Muscle of arm (tissue), 14 donors: ENCODE measurements at places on chromosomes 7 and 10. TPM values are rescaled to one million over a fixed set of nuclear protein-coding genes. Genes with fewer than 3 reads are reported as not detected.

GRCh38 chr7:30870821-30871518 lies 40.7 kb upstream of the AQP1 start:
- no peak for DNase-seq

DNA sequence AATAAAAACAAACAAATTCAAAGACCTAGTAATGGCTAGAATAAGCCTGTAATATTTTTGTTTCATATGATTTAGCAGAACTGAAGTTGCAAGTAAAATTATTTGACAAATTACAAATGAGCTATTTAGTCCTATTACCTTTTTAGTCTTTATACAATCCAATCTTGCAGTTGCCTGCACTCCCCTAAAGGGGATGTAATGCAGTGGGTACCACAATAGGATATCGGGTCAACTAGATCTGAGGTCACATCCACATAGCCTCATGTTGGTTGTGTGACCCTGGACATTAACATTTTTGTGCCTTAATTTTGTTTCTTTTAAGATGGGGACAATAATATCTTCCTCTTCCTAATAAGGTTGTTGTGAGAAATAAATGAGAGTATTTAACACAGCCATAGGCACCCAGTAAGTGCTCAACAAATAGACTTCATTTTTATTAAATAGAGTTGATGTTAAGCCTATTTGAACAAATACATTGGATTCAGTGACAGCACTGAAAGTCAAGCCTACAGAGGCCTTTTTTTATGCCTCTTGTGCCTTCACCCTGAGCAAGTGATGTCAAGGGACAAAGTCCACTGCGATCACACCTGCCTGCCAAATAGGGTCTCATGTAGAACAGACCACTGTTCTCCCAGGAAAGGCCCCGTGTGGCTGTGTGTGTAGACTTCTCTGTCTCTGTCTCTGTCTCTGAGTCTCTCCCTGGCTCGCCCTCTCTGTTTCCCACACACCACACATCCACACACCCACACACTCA lies 124.8 kb downstream of the EVX1 start:
- DNase-seq: no peak

DNA sequence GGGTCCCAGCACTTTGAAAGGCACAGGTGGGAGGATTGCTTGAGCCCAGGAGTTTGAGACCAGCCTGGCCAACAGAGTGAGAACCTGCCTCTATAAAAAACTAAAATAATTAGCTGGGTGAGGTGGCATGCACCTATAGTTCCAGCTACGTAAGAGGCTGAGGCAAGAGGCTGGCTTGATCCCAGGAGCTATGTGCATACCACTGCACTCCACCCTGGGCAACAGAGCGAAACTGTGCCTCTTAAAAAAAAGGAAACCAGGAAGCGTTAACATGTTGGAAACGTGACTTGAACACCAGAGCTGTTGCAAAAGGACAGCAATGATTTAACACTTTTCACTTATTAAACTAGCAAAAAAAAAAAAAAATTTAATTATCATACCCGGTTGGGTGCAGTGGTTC lies 12.6 kb downstream of the BAZ1B start:
- DNase-seq: no peak

GRCh38 chr7:133819695-133820094 lies 307.4 kb upstream of the LRGUK start:
- DNase-seq: no peak

DNA sequence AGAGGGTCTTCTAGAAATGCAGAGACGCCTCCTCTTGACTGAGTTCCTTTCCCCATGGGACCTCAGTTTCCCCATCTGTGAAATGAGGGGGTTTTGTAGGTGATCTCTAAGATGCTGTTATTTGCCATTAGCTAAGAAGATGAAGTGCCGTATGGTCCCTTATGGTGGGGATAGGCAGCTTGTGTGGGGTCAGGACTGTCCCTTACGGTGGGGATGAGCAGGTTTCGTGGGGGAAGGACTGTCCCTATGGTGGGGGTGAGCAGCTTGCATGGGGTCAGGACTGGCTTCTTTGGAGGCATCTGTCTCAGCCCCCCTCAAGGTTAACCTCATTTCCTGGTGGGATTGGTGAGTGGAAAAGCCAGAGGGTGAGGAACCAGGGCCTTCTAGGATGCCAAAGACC lies 148.3 kb upstream of the GPR26 start:
- DNase-seq: no peak

DNA sequence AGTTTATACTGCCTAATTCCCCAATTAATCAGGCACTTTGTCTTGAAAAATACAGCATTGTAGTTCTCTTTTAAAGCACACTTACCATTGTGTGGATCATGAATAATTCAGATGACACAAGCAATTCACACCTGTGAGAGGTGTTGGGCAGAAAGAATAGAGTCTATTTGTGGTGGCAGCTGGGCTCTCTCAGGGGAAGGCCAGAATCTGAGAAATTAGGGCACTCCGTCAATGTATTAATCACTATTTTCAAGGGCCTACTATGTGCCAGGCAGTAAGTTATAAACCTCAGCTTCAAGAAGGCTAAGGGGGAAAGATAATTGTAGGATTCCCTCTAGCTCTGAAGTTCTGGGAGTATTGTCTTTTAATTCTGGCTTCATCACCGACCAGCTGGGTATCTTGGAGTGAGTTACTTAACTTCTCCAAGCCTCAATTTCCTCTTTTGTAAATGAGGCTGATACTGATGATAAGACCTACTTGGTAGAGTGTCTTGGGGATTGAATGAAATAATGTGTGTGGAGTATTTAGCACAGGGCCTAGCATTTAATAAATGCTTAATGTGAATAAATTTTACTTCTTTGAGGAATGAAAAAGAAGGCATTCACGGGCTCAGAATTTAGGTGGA lies 2.5 kb downstream of the CHN2 start:
- no peak for DNase-seq

GRCh38 chr10:109835257-109835656 lies 88.1 kb downstream of the XPNPEP1 start:
- DNase-seq: no peak

GRCh38 chr10:24853661-24854060 lies 98.7 kb downstream of the PRTFDC1 start:
- no peak for DNase-seq

- DNase-seq: no peak
These were observed 15.0 kb downstream of the ZNF862 start for GRCh38 chr7:149853157-149853556.

- DNase-seq: no peak
These were observed 179.2 kb downstream of the RELN start for GRCh38 chr7:103810112-103810744.

GRCh38 chr7:117323305-117323850 lies 520 bp upstream of the WNT2 start:
- DNase-seq: no peak

GRCh38 chr7:149027611-149028345 lies 527 bp downstream of the PDIA4 start:
- no peak for DNase-seq

DNA sequence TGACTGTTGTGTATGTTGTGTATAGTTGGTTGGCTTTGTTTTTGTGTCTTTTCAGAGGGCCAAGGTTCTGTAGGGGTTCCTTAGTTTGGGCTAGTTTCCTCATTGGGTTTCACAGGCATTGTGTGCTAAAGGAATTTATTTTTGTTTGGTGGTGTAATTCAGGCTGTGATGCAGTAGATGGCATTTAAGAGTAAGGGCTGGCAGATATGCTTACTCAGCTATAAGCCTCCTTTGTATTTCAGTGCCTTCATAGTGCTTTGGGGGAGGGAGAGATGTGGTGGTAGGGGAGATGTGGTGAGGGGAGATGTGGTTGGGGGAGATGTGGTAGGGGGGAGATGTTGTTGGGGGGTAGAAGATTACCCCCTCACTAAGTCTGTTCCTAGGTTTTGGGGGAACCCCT lies 91.7 kb downstream of the SLC25A40 start:
- DNase-seq: no peak

- no peak for DNase-seq
These were observed 245.1 kb upstream of the AOAH start for GRCh38 chr7:36969376-36969775.

- peak; percentile 88 for DNase-seq
These were observed at the start of gene CLDN12 for GRCh38 chr7:90403174-90404113. Gene CLDN12 (plus strand): TSS chr7:90403461. CDS start chr7:90412677, 9,216 bp downstream.

- DNase-seq: no peak
These were observed 42.7 kb upstream of the RSBN1L start for GRCh38 chr7:77653572-77653971.

DNA sequence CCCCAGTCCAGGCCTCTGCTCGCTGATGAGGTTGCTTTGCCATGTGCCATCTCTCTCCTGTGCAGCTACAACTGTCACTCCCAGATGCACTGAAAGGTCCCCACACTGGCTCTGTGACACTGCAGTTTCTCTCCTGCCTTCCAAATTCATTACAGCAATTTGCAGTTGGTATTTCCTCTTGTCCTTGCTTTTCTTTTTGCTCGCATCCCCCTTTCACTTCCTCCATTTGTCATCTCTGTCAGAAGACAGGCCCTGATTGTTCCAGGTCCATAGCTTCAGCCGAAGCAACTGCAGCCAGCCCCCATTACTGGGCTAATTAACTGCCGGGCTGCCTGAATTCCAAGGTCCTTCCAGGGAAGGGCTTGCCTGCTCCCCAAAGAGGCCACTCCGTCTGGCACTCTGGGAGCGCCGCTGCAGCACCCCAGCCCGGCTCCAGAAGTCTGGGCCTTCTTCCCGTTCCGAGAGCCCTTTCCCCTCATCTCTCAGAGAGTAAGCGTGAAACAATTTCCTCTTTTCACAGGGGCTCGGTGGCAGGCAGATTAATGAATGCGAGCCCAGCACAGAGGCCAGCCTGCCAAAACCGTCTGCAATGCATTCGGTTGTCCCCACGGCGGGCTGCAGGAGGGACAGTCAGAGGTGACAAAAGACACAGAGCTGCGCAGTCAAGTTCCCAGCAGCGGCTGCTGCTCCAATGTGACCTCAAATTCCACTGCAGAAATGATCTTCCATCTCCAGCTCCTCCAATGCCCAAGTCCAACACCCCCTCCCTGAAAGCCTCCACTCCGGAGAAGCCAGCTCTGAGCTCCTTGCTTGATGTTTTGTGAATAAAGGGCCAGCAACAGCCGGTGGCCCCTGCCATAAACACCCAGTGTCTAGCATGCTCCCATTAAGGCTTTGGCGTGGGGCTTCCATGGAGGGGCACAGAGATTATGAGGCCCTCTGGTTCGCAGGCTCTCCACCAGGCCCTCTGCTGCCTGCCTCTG lies 279.4 kb upstream of the HABP2 start:
- DNase-seq: peak; percentile 73

DNA sequence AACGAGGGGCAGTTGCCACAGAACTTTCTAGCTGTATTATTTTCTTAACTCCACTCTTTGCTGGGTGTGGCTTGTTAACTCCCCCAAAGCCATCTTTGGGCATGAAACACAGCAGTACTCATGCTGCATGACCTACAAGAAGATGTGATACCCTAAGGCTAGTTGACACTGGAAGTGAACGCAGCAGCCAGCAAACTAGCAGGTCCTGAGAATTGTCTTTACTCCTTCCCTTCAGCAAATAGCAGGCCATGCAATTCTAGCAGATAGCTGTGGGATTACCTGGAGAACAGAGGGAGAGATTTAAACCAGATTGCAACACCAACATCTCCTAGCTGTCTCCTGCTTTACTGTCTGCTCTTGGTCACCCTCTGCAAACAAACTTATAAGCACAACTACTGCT lies 688.0 kb upstream of the ZWINT start:
- DNase-seq: no peak

DNA sequence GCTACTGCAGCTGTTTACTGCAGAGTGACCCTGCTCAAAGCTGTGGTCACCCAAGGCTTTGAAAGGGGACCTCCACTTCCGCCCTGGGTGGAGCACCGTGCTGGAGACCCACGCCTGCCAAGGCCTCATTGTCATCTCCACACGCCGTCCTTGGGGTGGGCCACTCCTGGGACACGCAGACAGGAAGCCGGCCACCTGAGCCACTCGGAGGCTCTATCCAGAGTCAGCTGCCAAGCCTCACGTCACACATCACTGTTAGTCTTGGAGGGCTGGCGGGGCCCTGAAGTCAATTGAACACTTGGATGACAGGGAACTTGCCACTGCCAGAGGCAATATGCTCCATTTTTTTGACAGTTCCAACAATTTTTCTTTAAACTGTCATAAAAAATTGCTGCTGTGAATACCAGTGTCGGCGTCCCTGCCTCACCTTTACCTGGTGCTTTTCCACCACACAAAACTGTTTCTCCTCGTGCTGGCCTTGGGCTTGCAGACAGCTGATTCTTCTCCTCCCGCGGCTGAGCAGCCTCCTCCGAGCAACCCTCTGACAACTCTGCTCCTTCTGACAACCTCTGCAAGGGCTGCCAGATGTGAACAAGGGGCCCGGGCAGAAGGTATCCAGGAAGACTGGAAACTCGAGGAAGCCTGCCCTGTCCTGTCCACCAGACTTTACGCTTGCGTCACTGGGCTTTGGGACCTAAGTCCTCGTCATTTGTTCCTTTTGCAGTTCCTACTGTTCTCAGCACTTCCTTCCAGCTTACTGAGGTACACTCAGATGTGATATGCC lies 81.9 kb downstream of the EGFR start:
- DNase-seq: peak; percentile 89

GRCh38 chr10:66483966-66484365 lies 441.9 kb upstream of the LRRTM3 start:
- DNase-seq: peak; percentile 22

DNA sequence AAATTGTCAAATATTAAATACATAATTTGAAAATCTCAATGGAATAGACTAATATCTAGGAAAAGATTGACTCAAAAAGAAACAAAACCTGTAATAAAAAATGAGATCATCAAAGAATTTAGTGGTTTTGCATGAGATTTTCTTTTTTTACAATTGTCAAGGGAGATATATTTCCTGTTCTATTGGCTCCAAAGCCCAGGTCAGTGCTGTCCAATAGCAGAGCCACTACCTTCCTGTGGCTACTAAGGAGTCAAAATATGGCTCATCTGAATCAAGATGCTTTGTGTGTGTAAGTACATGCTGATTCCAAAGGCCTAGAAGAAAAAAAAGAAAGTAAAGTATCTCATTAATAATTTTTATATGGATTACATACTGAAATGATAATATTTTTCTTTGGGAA lies 191.9 kb downstream of the C7orf25 start:
- DNase-seq: no peak

DNA sequence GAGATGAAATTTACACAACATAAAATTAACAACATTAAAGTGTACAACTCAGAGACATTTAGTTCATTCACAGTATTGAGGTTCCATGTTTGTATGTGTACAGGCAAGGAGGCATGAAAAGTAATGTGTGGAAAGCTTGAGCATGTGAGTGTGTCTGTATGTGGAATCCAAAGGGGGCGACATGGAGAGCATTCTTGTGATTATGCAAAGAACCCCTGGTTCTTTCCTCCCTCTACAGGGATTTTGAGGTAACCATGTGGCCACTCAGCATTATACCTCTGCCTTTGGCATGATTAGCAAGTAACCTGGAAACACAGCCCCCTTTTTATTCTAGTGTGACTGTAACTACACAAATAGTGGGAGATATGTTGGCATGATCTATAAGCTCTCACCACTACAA lies 21.0 kb downstream of the OR2F1 start:
- no peak for DNase-seq

Gene ATRNL1
- polyA plus RNA-seq: 0.80 TPM

Gene GCK
- 2.1 TPM for polyA plus RNA-seq

Gene NUP42
- polyA plus RNA-seq: 57.9 TPM

Gene TMEM178B
- 0.80 TPM for polyA plus RNA-seq

Gene A1CF
- not detected for polyA plus RNA-seq

Gene VKORC1L1
- polyA plus RNA-seq: 25.7 TPM

Gene AGMO
- 0.41 TPM for polyA plus RNA-seq

Gene FGL2
- 34.2 TPM for polyA plus RNA-seq

Gene LRCH4
- polyA plus RNA-seq: 18.4 TPM

Gene TDRD1
- 0.14 TPM for polyA plus RNA-seq

Gene STK31
- polyA plus RNA-seq: 0.85 TPM

Gene PLEKHS1
- 0.44 TPM for polyA plus RNA-seq

Gene SH2D4B
- not detected for polyA plus RNA-seq
